ENCODE measurements at places on chromosomes 5 and 9.

- DNase-seq, result no peak
Observed at GRCh38 chr9:132184124-132184523, 22.3 kb downstream of the NTNG2 start.

- no peak for DNase-seq
Observed at GRCh38 chr5:145925803-145926202, 10.6 kb upstream of the SH3RF2 start.

DNA sequence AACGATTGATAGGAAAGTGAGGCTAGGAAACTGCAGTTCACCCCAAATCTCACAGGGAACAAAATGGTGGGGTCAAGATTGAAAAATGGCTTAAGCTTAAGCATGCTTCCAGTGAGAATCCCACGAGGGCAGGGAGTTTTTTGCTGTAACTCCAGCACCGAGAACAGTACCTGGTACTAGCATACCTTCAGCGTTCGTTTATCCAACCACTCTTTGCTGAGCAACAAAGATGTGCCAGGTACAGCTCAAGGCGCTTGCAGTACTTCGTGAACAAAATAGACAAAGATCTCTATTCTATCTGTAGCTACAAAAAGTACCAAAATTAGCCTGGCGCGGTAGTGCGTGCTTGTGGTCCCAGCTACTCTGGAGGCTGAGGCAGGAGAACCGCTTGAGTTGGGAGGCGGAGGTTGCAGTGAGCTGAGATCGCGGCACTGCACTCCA lies 778 bp upstream of the PPP6C start:
- no peak for DNase-seq

DNA sequence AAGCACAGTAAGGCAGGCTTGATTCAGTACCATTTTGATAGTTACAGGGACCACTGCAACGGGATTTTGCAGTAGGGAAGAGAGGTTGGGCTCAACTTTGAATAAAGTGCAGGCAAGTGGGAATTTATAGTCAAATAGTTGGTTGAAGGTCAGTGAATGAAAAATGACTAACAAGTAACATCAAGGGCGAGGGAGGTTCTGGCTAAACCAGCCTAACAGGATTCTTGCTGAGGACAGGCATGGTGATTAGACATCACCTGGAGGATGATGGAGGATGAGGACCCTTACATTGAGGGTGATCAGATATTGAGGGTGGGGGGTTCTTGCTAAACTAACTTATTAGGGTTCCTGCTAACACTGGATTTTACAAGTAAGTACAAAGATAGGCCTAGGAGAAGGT lies 66.1 kb upstream of the SMC5 start:
- no peak for DNase-seq

GRCh38 chr5:113427871-113428574 lies 6.8 kb downstream of the TSSK1B start:
- DNase-seq, result no peak

DNA sequence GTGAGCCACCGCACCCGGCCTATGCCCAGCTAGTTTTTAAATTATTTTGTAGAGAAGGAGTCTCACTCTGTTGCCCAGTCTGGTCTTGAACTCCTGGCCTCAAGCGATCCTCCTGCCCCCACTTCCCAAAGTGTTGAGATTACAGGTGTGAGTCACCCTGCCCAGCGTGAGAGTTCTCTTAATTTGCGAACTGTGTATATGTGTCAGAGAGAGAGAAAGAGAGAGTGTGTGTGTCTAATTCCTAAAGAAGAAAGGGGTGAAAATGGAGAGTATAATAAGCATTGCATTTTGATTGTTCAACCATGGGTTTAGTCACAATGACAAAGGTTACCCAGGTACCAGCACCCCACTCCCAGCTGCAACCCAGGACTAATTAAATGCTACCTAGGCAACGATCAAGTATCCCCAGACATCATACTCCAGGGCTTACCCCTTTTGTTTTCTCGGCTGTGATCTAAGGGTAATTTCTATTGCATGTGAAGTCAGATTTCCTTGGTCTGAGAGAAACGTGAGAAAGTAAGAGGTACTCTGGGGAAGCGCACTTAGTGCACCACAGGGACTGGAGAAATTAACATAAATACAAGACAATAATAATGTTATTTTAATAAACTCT lies 16.6 kb downstream of the MAP1B start:
- no peak for DNase-seq

DNA sequence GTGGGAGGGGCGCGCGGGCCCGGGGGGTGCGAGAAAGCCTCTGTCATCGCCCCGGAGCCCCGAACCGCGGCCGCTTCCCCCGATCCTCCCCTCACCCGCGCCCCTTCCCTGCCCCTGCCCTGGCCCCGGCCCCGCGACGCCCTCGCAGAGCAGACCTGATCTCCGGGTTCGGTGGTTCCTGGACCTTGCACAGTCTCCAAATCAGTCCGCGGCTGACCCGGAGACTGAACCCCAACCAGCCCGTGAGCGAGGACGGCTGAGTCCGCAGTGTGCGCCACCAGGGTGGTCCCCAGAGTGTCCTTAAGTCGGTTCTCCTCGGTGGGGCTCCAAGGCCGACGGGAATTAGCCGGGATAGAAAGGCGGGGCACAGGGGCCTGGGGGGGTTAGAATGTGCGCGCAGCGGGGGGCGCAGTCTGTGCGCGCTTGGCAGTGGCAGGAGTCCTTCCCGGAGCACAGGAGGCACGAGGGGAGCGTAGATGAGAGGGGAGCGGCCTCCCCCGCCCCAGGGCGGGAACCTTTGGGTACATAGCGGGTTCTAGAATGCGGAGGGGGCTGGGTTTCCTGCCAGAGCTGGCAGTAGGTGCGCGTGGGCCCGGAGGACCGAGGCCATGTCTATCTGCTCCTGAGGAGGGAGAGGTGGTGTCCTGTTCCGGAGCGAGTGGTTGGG lies 779 bp downstream of the PKN3 start:
- no peak for DNase-seq

DNA sequence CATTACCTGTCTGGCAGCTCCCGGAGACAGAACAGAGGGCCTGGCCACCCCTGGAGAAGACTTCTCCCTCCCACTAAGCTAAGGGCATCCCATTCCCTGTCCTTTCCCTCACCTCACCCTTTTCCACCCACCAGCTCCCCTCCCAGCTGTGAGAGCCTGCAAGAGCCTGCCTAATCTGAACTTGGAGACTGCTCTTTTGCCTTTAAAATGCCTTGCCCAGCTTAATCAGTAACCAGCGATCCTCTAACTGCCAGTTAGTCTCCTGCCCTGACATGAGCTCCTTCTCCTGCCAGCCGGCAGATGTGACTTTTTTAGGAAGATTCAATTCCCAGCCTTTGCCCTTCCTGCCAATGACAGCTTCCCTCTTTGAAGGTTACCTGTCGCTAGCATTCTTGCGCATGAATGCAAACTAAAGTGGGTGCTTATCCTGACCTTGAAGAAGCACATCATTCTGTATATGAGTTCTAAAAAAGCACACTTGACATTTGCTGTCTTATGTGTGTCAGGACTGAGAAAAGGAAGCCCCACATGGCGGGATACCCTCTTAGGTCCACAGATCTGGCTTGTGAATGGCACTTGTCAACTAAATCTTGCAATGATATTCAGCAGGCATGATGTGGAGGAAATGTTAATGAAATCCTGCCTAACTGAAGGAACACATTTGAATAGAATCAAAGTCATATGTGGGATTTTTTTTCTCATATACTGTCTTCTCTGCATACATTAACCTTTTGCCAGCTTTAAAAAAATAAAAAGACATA lies 411.2 kb upstream of the SLC30A5 start:
- DNase-seq, result no peak

DNA sequence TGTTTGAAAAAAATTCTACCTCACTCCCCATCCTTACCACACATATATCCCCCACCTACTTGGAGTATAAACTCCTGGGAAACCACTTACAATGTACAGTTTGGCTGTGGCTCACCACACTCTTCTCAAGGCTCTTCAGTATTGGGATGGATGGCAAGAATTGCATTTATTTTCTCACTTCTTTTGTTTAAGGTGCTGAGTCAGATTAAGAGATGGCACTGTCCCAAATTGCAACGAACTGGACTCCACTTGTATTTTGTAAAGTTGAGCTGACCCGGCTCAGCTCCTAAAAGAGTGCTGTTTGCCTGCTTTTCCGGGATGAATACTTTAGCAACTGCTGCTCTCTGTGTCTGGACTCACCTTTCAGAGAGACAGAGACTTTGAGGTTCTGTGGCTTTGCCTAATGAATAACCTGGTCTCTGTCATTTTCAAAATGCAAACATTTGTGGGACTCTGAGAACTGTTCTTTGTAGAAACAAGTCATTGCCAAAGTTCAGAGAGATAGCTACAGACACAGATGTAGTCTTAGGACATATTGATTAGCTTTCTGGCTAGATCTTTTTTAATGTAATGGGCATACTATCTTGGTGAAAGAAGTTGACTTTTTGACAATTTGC lies 42.2 kb downstream of the PPP2R2B start:
- DNase-seq, result no peak

- DNase-seq, result no peak
Observed at GRCh38 chr9:121358751-121359150, 11.3 kb downstream of the STOM start.

DNA sequence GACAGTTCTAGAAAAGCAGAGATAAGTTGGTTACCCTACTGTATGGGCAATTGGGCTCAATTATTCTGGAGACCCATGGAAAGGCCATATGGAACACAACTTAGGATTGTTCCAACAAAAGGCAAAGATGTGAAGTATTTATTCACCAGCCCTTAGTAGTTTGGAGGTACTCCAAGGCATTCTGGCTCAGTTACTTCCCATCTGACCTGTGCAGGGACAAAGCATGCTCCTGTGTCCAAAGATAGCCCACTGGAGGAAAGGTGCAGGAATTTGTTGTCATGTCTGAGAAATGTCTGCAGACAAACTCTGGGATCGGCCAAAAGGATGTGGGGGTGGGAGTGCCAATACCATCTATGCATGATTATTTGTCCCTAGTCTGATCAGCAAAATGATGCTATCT lies 279.5 kb upstream of the PTGER4 start:
- DNase-seq, result no peak

GRCh38 chr5:79020861-79021561 lies 35.9 kb upstream of the ARSB start:
- no peak for DNase-seq

DNA sequence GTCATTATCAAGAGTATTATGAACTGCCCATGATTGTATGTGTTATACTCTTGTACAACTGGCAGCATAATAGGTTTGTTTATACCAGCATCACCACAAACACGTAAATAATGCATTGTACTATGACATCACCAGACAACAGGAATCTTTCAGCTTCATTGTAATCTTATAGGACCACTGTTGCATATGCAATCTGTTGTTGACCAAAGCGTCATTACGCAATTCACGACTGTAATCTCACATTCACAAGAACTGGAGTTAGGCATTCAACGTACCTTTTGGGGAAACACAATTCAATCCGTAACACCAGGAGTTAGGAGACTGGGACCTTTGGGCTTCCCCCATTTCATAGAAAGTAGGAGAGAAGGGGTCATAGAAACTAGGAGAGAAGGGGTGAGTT lies 20.4 kb upstream of the ARSI start:
- no peak for DNase-seq

GRCh38 chr9:104110509-104110908 lies 16.4 kb downstream of the SMC2 start:
- no peak for DNase-seq

DNA sequence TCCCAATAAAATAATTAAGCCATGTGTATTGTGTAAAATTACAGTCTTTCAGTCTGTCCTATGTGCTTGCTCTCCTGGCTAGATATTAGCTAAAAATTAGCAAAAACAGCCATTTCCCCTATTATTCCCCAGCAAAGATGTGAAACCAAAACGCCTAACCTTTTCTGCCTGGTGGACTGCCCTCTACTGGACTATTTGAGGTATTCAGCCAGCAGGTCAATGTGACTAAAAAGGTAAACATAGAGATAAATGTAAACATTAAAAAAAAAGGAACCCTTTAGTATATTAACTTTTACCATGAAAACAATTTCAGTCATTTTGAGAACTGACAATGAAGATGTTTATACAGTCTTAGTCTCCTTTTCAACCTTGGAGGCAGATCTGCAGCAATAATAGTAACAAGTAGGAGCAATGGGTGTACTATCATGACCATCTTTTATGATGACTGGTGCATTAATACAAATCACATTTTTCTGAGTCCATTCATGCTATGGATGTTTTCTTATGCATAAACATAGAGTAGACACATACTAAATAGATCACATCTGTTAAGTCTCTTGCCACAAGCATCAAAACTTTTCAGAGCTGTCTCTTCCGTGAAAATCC lies 10.1 kb downstream of the ATG12 start:
- DNase-seq, result no peak

GRCh38 chr5:150779397-150780186 lies 1.0 kb downstream of the SMIM3 start:
- no peak for DNase-seq

DNA sequence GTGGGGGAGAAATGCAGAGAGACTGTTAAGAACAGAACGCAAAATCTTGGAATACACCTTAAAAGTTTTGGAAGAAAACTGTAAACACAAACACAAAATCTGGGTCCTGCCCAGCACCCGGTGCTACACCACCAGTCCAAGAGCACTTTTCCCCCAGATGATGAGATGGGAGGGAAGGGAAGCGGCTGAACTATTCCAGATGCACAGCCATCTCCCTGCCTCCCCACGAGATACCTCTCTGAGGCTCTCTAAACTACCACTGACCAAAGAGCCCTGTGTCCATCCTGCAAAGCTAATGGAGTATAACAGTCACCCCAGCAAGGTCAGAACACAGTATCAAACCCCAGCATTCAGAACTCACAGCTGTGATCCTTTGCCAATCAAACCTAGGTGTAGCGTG lies 8.0 kb downstream of the SPARC start:
- DNase-seq, result no peak

GRCh38 chr5:153551537-153552079 lies 61.1 kb downstream of the GRIA1 start:
- peak; percentile 28 for DNase-seq

- DNase-seq, result no peak
Observed at GRCh38 chr5:176941951-176942350, 42.8 kb upstream of the HK3 start.

DNA sequence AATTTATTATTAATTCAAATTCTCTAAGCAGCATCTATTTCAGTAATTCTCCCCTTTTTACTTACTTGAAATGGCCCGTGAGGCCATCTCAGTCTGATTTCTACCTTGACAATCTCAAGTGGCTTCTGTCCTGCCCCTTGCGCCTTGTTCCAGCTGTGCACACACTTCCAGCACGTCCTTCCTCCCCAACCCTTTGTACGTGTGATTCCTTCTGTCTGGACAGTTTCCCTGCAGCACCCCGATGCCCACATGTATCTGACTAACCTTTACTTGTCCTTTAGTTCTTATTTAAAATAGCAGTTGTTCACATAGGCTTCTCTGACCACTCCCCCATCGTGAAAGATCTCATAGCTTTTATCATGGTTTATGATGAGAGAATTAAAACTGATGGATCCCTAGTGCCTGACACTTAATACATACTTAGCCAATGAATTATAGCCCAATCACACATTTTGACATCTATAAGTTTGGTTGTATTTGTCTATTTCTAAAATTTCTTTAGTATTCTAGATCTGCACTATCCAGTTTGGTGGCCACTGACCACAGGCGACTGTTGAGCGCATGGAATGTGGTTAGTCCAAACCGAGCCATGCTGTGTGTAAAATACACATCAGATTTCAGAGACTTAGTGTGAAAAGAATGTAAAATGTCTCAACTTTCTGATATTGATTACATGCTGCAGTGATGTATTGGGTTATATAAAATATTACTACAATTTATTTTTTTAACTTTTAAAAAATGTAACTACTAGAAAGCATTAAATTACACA lies 14.3 kb downstream of the ZBTB34 start:
- no peak for DNase-seq

GRCh38 chr9:111807197-111807596 lies 12.5 kb upstream of the SHOC1 start:
- no peak for DNase-seq
